ENCODE measurements at places on chromosomes 7 and 10.

DNA sequence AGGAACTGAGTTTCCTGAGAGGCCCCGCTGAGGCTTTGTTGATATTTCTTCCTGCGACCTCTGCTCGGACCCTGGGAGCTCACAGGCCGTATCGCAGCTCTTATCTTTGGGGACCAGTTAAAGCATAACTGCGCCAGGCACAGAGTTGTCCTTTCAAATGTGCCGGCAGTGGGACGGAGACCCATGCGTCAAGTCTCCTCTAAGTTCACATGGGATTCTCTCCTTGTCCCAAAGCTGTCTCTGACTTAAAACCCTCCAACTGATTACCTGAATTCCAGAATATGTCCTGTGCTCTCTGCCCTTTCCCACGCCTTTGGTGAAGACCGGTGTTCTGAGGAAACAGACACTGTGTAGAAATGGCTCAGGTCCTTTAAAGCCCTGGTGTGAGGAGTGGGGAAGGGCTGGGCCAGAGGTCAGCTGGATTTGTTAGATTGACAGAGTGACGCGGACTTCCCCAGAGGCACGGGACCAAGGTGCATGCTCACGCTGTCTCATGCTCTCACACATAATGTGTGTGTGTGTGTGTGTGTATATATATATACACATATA is 169.8 kb downstream of the EGFR start:
- DNase-seq: no peak

DNA sequence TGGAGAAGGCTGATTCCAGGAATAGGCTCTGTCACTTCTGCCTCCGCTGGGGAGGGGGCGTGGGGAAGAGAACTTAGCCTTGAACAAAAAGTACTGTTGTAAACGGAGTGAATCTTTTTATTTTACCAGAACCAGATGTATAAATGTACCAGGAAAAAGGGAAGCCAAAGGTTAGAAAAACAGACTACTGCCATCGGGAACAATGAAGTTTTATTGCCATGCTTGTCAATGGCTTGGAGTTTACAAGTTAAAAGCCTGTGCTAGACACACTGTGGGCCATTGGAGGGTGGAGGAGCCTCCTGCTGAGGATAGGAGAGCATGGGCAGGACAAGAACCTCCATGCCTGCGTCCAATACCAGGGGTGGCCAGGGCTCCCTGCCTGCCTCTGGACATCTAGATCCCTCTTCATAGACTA is 161.7 kb upstream of the LYZL2 start:
- no peak for DNase-seq

- DNase-seq: no peak
Measured at GRCh38 chr10:83542774-83543411, 596.4 kb upstream of the GHITM start.

DNA sequence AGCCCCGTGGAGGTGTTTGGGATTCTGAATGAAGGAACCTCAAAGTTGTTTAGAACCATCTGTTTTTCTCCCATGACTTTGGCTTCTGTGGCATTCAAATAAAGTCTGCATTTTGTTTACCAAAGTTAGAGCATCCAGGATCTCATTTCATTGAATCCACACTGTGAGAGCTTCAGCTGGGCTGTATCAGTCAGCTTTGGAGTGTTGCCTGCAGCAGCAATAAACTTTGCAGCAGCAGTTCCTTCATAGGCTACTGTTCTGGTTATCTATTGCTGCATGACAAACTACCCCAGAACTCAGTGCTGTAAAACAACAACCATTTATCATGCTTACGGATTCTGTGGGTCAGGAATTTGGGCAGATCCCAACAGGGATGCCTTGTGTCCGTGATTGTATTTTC is 1575.2 kb upstream of the LRRTM3 start:
- no peak for DNase-seq

GRCh38 chr10:74683621-74684364 is 142.6 kb upstream of the KAT6B start:
- DNase-seq: no peak

DNA sequence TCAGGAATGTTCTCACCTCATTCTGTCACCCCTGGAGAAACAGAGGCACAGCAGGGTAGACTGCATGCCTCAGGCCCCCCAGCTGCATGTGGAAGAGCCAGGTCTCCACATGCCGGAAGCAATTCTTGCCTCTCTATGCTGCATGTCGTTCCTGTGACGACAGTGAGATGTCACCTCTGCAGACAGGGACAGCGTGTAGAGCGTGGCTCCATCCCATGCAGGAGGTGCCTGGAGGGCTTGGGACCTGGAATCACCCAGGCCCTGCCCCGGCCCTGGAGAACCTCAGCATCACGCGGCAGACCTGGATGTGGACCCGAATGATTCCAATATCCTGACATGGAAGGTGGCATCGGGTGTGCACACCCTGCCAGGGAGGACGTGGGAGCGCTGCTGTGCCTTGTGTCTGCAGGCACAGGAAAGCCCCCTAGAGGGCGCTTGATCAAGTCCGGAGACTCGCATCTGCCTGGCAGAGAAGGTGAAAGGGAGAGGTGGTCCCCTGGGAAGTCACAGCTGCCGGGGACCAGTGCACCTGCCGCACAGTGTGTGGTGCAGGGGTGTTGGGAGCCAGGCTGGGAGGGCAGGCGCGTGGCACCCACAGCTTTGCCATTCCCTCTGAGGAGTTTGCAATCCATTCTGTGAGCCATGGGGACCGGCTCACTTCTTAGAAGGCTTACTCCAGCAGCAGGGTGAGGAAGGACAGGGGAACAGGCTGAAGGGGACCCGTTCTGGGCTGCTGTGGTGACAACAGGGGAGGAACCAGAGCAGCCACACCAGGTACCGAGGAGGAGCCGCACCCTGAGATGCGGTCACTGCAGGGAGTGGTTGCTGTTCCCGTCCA is 45.3 kb upstream of the EN2 start:
- peak; percentile 44 for DNase-seq

- no peak for DNase-seq
Measured at GRCh38 chr10:6924166-6924565, 344.1 kb upstream of the PRKCQ start.

DNA sequence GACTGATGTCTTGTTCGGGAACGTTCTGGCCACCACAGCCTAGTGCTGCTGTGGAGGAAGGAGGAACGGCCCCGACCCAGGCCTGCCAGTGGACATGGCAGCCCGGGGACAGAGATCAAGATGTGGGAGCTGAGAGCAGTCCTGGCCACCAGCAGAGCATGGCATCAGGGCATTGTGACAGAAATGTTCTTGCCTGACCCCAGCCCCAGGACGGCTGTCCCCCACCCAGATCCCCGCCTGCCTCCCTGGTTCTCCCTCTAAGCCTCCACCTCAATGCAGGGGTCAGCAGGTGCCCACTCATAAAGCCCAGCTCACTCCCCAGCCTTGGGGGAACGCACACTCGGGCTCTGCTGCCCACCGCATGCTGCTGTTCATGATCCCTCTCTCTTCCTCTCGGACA is 42.9 kb upstream of the HSPA12A start:
- no peak for DNase-seq

DNA sequence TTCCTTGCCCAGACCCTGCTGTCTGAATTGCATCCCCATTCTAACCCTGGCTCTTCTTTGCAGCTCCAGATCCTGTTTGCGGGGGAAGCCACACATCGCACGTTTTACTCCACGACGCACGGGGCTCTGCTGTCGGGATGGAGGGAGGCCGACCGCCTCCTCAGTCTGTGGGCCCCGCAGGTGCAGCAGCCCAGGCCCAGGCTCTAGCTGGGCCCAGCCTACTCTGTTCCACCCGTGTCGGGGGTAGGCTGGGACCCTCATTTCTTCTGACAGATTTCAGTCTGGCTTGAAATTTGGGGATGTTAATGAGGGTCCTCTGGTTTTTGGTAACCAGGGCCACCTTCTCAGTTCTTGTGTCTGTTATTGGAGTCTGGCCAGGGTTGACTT is 2.7 kb upstream of the MTG1 start:
- no peak for DNase-seq

DNA sequence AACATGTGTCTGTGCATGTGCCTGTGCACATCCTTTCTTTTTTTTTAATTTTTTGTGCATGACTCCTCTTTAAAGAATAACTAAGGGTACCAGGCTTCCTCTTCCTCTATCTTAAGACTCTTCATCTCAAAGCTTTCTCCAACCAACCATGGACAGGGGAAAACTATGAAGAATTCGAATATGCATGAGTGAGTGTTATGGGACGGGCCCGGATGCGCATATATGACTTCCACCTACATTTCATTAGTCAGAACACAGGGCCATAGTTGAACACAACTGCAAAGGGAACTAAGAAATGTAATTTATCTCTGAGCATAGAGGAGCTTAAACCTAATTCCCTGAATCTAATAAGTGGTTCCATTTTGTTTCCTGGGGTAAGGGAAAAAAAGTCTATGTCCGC is 270.3 kb upstream of the SORCS1 start:
- DNase-seq: no peak

DNA sequence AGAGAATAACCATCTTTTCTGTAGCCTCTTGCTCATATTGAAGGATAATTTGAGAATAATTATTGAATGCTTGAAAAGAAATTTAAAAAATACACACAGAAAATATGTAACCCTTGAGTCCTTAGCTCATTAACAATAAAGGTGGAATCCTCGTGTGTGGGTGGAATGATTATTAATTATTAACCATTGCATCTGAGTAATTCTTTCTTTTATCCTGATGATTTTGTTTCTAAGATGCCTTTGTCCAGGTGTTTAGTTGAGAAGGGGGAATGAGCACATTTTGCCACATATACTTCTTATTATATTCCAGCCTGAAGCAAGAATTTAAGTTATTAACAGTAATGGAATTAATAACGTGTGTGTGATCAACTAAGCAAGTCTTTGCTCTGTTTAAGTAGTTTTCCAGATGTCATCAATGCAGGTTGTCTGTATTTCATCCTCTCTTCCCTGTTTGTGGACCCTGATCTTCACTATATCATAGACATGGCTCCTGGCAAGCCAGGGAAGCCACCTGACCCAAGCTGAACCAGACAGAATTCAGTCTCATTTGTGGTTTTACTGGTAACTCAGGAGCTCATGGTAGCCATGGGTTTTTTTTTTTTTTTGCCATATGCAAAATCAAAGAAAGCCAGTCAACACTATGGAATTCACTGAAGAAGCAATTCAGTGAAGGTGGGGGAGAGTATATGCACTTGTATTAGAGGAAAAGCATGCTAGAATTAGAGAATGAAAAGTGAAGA is 144.3 kb downstream of the KIF20B start:
- DNase-seq: no peak

DNA sequence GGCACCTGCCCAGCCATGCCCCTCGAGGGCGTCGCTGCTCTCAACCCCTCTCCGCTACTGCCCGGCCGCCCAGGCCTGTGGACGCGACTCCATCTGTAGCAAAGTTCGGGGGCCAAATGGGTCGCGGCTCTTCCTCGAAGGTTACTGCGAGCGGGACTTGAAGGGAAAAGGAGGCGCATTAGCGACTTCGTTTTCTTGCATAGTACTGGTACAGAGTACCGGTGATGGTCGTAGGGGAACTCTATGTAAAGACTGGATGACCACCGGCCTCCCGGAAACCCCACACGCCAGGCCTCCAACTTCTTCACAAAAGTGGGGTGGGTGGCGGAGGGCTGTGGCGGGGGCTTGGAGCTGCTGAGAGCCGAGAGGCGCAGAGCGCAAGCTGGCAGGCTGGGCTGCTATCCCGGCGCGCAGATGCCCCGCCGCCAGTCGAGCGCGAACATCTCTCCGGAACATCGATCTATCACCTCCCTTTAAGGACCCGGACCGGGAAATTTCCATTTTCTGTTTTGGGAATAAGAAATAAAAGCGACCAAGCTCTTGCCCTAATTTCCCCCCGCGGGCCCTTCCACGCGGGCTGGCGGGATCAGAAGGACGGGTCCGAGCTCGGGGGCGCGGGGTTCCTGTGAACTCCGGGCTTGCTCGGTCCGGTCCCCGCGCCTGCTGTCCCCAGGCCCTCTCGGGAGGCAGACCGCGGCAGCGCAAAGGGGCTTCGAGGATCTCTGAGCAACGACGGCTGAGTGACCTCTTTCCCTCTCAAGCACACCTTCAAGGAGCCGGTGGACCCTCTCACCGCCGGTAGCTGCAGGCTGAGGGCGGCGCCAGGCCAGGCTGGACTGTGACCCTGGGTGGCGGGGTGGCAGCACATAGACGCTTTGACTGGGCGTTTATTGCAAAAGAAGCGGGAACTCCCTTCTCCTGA is 12.2 kb upstream of the FEZF1 start:
- DNase-seq: no peak
